NCI-H1417 (cell line): ENCODE measurements at places on chromosomes 2 and 18.

DNA sequence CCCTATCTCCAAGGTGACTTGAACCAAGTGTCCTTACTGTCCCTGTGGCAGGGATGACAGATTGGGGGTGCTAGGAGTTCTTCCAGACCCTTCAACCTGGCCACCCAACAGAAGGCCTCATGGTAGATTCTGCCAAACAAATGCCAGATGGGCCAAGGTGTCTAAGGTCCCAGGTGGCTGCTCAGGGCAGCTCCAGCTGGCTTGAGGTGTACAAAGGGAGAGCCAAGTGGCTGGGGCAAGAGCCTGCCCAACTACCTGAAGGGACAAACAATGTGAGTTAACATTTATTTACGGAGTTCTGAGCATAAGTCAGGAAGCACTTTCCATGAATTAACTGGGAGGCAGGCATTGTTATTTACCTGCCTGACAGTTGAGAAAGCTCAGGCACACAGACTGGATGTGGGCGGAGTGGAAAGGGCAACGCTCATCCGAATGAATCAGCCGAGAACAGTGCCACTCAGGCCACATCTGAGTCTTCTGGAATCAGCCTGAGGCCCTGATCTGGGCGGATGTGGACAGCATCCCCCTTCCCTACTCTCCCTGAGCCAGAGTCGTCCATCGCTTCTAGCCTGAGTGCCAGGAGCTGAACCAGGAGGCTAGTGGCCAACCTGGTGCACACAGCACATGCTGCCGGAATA, 4.4 kb upstream of the KCNIP3 start:
- no peak for DNase-seq

- no peak for DNase-seq
Measured at GRCh38 chr2:37829202-37829601, 95.9 kb upstream of the RMDN2 start.

DNA sequence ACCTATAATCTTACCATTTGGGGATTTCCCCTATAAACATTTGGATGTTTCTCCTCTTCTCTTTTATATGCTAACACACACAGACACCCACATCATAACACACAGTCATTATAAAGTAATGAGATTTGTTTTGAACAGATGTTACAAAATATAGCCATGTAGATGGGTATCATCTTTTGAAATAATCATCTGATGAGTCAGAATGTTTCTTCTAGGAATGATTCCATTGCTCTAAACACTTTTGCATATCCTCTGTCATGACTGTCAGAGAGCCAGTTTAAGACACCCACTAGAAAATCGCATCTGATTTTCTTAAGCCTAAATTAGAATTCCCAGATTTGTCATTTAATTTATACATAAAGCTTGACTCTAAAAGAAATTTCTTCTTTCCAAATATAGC, 442.6 kb downstream of the CMPK2 start:
- no peak for DNase-seq

GRCh38 chr18:2402084-2402483, 169.2 kb downstream of the METTL4 start:
- no peak for DNase-seq

- DNase-seq, result no peak
Measured at GRCh38 chr2:108165729-108166128, 74.0 kb upstream of the SULT1C3 start.

DNA sequence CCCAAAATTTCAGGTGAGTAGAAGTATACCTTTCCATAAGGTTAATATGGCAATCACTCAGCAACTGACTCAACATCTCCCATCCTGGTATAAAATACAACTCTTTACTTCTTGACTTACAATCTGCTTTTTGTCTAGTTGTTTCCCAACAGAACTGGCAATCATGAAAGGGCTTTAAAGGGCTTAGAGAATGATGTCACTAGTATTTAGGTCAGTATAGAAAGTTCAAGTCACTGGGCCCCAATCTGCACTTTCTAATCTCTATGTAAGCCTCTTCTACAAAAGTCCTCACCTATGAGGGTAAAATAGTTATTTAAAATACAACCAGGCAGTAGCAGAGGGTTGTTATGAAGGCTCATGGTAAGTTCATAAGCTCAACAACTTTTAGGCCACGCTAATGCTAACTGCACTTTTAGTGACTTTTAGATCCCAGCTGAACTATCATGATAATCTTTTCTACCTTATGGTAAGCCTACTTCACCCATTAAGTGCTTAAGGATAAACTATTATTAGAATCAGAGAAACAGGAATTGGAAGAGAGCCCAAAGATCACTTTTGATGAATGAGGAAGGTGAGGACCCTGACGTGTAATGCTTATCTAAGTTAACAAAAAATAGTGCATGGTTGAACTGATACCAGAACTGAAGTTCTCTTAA, 79.6 kb downstream of the GORASP2 start:
- DNase-seq, result no peak

DNA sequence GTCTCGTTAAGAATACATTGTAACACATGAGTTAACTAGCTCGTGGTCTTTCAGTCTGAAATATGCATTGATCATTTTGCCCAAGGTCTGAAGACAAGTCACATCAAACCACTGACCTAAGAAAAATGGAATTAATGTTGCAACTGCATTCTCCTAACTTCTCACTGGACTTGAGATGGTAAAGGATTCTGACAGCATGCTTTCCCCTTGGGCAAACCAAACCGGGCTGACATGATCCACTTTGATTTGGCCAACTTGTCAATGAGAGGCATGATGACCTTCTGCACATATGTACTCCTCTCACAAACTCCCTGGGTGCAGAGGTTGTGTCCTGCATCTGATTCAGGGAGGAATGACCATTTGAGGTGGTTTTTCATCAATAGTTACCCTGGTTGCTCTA, 1982.5 kb upstream of the PIK3C3 start:
- no peak for DNase-seq

- DNase-seq, result no peak
Measured at GRCh38 chr2:7358865-7359447, 441.7 kb downstream of the RNF144A start.

DNA sequence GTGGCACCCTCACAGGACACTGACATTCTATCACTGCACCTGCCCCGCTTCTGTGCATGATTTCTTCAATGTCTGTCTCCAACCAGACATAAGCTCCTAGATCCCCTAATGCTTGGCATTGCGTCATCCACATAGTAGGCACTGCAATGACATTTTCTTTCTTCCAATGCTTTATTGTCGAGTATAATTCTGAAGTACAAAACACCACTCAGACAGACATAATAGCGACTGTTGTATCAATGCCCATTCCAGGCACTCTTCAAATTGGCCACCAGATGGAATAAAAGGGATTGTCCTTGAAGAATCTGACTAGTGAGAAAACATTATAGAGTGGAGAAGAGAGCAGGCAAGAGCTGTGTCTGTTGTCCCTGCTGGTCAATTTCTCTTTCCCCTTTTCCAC, 89.0 kb downstream of the LPIN1 start:
- peak; percentile 13 for DNase-seq

DNA sequence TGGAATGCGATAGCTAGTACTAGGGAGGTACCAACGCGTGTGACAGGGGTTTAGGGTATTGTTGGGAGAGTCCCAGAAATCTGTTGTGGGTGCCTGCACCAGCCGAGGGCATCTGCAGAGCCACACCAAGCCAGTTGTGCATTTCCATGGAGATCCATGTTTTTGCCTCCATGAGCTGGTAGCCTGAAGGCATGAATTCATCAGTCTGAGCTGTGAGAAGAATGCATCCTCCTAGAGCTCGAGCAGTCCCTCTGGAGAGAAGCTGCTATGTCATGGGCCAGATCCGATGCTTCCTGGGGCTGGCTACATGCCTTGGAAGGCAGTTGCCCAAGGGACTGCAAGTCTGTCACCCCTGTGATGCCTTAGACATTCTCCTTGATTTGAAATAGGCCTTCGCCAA, 57.9 kb downstream of the LIPG start:
- no peak for DNase-seq
